Adrenal gland (tissue), 19 donors: ENCODE measurements at places on chromosomes 4 and X. TPM values are rescaled to one million over a fixed set of nuclear protein-coding genes. Genes with fewer than 3 reads are reported as not detected.

The MAGEA4 gene
- total RNA-seq: not detected

DNA sequence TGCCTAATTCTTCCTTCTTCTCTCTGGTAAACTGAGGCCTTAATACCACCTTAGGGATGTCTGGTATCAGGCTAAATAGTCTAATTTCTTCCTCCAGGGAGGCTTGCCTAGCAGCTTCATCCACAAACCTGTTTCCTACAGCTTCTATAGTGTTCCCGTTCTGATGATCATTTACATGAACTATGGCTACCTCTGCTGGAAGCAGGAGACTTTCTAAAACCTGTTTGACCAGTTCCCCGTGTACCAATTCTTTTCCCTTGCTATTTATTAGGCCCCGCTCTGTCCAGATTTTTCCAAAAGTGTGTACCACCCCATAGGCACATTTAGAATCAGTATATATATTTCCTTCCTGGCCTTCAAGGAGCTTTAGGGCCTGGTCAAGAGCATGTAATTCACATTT, 5.8 kb upstream of the USP38 start:
- no peak for DNase-seq

DNA sequence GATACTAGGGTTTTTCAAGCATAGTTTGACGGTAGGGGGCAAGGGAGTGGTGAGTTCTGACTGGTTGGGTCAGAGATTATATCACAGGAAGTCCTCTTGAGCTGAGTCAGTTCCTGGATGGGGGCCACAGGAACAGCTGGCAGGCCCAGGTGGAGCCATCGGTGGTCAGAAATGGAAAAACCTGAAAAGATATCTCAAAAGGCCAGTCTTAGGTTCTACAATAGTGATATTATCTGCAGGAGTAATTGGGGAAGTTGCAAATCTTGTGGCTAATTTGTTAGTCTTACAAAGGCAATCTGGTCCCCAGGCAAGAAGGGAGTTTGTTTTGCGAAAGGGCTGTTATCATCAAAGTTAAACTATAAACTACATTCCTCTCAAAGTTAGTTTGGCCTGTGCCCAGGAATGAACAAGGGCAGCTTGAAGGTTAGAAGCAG, 159.3 kb downstream of the PTCHD1 start:
- no peak for DNase-seq

GRCh38 chrX:19807414-19807813, 80.0 kb downstream of the SH3KBP1 start:
- no peak for DNase-seq

- DNase-seq: no peak
These were observed 9.2 kb upstream of the CITED1 start for GRCh38 chrX:72314881-72315280.

DNA sequence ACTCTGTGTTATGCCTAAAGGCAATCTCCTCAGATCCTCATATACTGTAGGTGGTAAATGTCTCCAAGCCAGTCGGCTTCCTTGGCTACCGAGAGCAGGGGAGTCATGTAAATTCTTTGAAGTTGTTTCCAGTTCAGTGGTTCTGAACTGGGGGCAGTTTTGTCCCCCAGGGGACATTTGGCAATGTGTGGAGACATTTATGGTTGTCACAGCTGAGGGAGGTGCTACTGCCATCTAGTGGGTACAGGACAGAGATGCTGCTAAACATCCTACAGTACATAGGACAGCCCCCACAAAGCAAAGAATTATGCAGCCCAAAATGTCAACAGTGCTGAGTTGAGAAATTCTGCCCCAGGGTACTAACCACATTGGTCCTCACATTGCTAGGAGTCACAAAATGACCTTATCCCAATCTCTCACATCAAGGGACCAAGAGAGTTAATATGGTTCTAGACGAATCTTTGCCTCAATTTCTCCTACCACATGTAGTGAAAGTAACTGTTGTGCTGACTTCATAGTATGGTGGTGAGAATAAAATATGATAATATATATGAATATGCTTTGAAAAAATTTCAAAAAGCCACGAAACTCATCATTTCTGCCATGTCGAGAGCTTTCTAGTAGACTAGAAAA, 104.4 kb upstream of the ARHGAP24 start:
- peak; percentile 21 for DNase-seq

- DNase-seq: no peak
These were observed 5.7 kb downstream of the IL2 start for GRCh38 chr4:122450847-122451246.
